Epithelial cell of proximal tubule (primary cell): ENCODE measurements at places on chromosomes 2 and 18. TPM values are rescaled to one million over a fixed set of nuclear protein-coding genes. Genes with fewer than 3 reads are reported as not detected.

PLA2R1 gene
- total RNA-seq = 1.3 and 3.6 TPM in 2 replicates

ALLC gene
- not detected in 2 replicates for total RNA-seq

LRRC30 gene
- not detected in 2 replicates for total RNA-seq

RBKS gene
- 2.7 and 6.2 TPM in 2 replicates for total RNA-seq

IL36A gene
- not detected in 2 replicates for total RNA-seq

GRHL1 gene
- total RNA-seq = 3.9 and 6.8 TPM in 2 replicates

FOXD4L1 gene
- total RNA-seq = not detected in 2 replicates

TSGA10 gene
- total RNA-seq = 2.4 and 2.5 TPM in 2 replicates

TUBA3D gene
- total RNA-seq = not detected in 2 replicates

VWA3B gene
- not detected in 2 replicates for total RNA-seq

- DNase-seq = no peak
Measured at GRCh38 chr2:113324684-113325160, 46.0 kb upstream of the PAX8 start.

DNA sequence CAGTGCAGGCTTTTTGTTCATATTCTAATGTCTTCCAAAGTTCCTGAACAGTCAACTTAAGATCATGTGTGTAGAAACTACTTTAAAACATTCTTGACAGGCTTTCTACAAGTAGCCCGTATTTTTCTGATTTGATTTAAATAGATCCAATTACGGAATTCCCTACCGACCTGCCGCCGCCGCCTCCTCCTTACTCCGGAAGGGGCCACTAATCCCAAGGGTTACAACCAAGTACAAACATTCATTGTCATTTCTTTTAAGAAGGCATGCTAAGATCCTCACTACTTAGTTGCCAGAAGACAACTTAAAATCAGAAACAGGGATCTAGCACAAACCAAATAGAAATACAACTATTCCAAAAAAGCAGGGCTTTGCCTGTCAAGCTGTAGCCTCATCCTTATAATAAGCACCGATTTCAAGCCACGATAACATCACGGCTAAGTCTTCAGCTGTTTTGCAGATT, 784 bp downstream of the WDR33 start:
- peak; percentile 31 for DNase-seq

DNA sequence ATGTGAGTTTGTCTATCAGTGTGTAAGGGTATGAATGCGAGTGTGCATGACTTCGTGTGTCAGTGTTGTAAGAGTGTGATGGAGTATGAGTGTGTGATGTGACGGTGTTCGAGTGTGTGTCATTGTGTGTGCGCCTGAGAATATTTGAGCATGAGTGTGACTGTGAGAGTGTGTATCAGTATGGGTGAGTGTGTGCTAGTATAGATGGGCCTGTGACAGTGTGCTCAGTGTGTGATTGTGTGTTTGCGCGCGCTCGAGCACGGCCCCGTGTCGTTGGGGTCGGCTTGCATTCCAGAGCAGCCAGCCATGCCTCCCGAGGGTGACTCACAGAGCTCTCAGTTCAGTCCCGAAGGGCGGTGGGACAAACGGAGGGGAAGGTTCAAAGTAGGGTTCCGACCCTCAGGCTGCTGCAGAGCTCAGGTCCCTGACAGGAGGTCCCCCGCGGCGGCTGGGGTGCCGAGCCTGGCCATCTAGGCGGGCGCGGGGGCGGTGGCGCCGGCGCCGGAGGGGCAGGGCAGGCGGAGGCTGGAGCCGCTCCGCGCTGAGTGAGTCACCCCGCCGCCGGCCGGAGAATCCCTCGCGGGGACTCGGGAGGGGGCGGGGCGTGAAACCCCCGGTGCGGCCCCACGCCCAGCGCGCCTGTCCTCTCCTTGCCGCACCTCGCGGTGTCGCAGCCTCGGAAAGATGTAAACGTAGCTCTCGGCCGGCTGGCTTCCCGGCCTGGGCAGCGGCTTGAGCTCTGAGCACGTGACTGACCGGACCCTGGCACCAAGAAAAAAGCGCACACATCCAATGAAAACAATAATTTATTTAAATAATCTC, 3.8 kb downstream of the DLX2 start:
- DNase-seq = peak; percentile 46

- no peak for DNase-seq
Measured at GRCh38 chr2:50732796-50733195, 299.1 kb downstream of the NRXN1 start.

GRCh38 chr18:47050468-47050867, 15.0 kb upstream of the ELOA2 start:
- peak; percentile 9 for DNase-seq

GRCh38 chr2:212537726-212538304, 787 bp downstream of the ERBB4 start:
- DNase-seq = no peak

GRCh38 chr2:56369316-56369715, 185.5 kb downstream of the CCDC85A start:
- no peak for DNase-seq

GRCh38 chr2:215423928-215424540, 11.8 kb downstream of the FN1 start:
- DNase-seq = no peak

- DNase-seq = no peak
Measured at GRCh38 chr18:78779996-78780718, 199.5 kb upstream of the SALL3 start.

DNA sequence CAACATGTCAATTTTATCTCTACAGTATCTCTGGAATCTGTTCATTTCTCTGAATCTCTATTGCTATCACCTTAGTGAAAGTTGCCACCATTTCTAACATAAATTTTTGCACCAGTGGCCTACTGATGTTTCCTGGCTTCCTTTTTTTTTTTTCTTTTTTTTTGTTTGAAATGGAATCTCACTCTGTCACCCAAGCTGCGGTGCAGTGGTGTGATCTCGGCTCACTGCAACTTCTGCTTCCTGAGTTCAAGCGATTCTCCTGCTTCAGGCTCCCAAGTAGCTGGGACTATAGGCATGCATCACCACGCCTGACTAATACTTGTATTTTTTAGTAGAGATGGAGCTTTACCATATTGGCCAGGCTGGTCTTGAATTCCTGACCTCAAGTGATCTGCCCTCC, 35.1 kb downstream of the KCNJ13 start:
- no peak for DNase-seq

DNA sequence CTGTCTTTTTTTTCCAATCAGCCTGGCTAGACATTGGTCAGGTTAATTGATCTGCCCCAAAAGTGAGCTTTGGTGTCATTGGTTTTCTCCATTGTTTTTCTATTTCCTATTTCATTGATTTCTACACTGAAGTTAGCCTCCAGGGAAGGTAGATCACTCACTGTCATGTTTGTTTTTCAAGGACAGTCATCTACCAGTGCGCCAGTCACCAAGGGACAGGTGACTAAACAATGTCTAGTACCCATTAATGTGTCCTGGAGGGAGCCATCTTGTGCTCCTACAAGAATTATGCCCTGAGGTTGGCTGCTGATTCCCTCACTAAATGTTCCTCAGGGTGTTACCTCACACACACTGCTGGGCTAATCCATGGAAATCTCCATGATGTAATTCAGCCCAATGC, 17.6 kb upstream of the USP40 start:
- DNase-seq = no peak

GRCh38 chr2:59236723-59237122, 995.6 kb upstream of the FANCL start:
- no peak for DNase-seq

GRCh38 chr2:178279142-178279541, 84.8 kb downstream of the OSBPL6 start:
- DNase-seq = peak; percentile 83

DNA sequence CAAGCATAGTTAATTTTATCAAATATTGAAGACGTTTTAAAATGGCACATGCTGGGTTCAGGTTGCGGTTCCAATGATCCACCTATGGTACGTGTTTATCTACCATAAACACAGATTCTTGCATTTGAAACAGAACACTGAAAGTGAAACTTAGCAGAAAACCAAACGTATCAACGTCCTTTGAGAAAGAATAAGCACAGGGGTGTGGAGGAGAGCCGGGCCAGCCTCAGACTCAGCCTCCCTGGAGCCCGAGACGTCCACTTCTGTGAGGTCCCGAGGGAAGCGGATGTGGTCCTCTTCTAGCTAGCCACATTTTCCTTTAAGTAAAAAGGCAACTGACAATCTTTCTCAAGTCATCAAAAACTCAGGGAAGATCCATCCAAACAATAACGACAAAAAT, 195.9 kb downstream of the RTP5 start:
- no peak for DNase-seq

GRCh38 chr18:59140302-59140885, 710 bp downstream of the SEC11C start:
- DNase-seq = peak; percentile 6

DNA sequence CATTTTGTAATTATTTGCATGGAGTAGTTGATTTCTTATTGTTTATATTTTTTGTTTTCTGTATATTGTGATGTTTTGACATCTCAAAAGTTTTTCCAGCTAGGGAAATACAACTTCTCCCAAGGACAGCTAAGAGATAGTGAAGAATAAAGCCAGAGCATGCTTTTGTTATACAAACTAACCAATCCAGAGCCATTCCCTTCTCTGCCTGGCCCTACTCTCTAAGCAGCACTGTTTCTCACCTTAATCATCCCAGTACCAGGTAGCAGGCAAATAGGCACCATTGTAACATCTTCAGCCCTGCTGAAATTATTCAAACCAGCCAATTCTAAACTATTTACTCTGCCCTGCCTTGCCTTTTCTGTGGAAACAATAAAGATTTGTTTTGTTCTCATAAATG, 1063.4 kb upstream of the CHAC2 start:
- DNase-seq = no peak

- no peak for DNase-seq
Measured at GRCh38 chr2:48202863-48203642, 296.8 kb upstream of the FBXO11 start.

DNA sequence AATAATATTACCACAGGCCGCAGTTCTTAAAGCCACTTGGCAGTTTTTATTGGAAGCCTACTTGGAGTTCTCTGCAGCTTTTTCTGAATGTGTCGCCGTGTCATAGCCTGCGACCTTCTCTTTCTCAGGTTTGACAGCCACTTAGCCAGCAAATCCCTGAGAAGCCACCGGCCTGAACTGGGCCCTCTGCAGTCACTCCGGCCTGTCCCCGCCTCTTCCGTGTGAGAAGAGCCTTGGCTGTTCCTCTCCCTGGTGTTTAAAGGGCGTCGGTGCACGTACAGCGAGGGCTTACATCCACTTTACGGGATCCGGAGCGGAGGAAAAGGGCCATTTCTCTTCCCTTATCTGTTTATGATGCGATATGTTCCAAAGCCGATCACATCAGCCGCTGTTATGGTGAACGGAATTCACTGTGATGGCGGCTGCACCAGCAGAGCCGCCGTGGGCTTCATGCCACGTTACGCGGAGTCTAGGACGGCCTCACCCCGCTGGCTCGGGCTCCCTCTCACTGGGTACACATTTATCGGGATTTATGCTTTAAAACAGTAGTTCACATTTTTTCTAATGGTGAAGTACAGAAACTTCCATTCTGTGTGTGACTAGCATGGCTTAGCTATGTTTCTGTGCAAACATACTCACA, 66.8 kb downstream of the GBX2 start:
- DNase-seq = no peak

- no peak for DNase-seq
Measured at GRCh38 chr2:136377423-136378382, 259.8 kb upstream of the CXCR4 start.

- peak; percentile 13 for DNase-seq
Measured at GRCh38 chr2:145593991-145594614, 1074.2 kb upstream of the ZEB2 start.

- no peak for DNase-seq
Measured at GRCh38 chr18:27967913-27968824, 208.8 kb downstream of the CDH2 start.

GRCh38 chr2:181070119-181070835, 89.9 kb downstream of the UBE2E3 start:
- DNase-seq = peak; percentile 50

GRCh38 chr2:230998882-230999281, 3.0 kb downstream of the SPATA3 start:
- no peak for DNase-seq

DNA sequence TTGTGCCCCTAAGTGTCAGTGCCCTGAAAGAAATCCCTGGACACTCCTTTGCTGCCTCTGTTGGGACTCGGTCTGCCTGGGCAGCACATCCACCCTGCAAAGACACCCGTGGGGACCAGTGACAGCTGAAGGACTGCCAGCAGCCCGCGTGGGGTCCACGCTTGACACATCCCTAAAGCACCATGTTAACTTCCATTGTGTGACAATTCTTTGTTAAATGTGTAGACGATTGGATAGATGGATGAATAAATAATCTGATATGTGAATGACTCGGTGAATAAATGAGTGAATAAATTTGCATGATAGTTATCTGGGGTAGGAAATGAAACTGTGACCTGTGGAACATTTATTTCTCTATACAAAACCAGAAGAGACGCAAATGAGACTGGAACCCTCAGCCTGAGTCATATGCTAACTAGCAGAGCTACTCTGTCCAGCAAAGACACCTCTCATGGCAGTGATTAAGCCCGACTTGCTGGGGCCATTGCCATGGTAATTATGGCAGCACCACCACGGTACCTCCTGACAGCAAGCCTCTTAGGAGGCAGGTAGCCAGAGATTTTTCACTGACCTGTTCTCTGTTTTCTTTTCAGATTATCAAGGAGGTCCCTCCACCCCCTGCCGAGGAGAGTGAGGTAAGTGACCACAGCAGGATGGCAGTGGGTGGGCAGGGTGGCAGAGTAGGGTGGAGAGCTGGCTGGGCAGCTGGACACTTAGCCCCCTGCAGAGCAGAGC, 156.8 kb downstream of the ANTXR1 start:
- no peak for DNase-seq

DNA sequence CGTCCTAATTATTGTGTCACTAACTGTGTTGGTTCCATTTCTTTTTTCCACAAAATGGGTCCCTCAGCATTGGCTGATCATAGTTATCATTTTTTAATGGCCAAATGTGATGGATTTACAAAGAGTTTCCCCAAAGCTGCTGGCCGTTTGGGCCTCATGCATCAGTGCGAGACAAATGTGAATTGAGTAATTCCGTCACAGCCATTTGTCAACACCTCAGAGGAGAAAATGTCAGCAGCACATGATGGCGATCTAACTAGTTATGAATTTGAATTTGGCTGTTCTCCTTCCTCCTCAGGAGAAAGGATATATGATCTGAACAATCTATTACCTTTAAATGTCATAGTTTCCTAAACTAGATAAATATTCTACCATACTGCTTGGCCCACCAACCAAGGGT, 54.9 kb upstream of the SP3 start:
- no peak for DNase-seq

DNA sequence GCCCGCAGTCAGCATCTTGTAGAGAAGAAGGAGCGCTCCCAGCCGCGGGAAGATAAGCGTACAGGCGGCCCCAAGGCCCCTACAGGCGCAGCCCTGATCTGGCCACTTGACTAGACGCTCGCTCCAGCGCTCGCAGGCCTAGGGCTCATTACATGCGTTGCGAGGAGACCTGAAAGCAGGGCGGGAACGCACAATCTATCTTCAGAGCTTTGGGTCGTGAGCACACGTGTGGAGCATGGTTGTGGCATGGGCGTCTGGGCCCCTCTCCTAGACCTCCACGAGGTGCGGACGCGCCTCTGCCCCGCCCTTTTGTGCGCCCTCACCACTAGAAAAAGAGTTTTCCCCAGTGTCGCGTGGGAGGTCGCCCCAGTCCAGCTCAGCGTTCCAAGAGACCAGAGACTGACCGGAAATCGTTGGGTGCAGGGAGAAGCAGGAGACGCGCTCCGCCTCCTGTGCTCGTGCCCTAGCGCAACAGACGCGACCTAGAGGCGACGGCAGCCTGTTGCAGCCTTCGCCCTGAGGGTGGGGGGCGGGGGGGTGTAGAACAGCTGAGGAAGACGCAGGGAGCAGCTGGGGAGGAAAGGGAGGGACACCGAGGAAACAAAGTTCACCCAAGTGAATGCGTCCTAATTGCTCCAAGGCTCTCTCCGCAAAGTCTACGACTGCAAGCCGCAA, 12.6 kb downstream of the NR4A2 start:
- DNase-seq = no peak
